ENCODE measurements at places on chromosomes 3 and 15.
A peak's percentile ranks its signal among the peaks of the same experiment; 100 is the strongest.

- no peak for DNase-seq
Measured at GRCh38 chr15:66164788-66165187, 88.8 kb downstream of the MEGF11 start.

GRCh38 chr3:188510366-188510765, 356.4 kb downstream of the LPP start:
- DNase-seq, result no peak

DNA sequence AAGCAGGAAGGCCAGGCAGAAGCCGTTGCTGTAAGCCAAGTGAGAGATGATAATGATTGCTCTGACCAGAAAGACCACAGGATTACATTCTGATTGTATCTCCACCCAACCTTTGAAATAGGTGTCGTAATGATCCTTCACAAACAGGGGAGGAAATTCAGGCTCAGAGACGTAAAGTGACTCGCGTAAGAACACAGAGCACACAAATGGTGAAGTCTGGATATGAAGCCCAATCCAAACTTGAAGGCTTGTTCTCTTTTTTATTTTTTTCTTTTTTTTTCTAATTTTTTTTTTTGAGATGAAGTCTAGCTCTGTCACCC, 25.3 kb upstream of the PIAS1 start:
- no peak for DNase-seq

GRCh38 chr3:73431183-73431900, 193.4 kb downstream of the PDZRN3 start:
- DNase-seq, result no peak

DNA sequence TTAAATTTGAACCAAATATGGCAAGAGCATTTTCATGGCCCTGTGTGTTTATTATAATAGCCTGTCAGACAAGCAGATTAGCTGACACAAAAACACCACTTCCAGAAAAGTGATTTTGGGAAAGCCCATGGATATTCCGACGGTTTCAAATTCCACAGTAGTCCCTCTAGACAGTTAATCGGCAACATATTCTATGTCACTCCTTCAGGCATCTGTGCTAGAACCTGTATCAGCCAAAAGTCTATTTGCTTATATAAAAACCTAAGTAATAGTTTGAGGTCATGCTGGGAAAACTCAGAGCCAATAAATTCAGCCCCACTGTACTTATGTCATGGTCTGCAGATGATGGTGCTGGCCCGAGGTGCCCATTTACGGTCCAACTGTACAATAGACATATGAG, 110.2 kb upstream of the ARHGEF26 start:
- no peak for DNase-seq

DNA sequence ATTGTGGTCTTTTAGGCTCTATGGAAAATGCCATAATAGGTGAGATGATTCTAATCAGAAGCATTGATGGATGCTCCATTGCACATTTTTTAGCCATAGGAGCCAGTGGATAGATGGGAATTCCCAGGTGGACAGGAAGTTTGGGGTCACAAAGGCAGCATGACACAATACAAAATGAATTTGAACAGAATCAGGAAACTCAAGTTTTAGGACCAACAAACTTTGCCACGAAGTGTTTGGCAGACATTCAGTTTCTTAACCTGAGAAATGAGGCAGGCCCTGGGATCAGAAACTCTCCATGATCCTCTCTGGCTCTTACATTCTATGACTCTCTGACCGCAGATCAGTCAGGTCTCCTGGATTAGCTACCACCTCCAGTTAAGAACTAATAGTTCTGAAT, 275.4 kb downstream of the TIGIT start:
- DNase-seq, result no peak

DNA sequence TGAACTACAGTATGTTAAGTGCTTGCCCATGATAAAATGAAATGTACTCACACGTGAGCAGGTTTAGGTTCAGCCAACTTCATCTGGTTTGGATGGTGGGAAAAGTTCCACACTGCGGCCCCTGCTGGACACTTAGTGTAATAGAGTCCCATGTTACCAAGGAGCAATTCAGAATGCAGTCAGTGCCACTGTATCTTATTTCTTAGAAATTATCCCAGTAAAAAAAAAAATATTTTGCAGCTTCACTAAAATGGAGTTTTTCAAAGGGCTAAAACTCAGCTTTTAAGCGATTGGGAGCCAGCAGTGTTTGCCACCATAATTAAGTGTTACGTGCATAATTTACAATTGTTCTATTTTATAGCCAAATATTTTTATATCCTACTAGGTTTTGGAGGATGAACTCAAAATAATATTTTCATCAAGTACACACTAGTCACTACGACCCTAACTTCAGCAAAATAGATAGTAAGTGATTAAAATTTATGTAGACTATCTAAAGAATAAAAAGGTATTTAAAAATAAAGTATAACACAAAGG, 371.7 kb upstream of the GBE1 start:
- peak; percentile 6 for DNase-seq

- DNase-seq, result no peak
Measured at GRCh38 chr3:72628065-72628464, 220.2 kb downstream of the SHQ1 start.

DNA sequence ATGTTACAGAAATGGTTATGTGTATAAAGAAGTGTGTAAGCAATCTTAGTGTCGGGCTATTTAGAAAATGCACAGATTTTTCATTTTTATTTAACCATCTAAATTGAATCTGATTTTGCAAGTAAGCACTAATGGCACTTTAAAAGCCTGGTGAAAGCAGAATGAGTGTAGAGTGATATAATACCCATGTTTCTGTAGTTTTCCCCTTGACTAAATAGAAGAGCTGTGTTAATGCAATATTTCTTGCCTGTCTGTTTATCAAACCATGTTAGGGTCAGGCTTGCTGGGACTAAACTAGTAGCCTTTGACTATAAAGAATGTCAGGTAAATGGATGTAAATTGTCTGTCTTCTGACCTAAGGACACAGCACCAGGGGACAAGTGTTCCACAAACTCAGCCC, 714.0 kb downstream of the CADM2 start:
- DNase-seq, result no peak

DNA sequence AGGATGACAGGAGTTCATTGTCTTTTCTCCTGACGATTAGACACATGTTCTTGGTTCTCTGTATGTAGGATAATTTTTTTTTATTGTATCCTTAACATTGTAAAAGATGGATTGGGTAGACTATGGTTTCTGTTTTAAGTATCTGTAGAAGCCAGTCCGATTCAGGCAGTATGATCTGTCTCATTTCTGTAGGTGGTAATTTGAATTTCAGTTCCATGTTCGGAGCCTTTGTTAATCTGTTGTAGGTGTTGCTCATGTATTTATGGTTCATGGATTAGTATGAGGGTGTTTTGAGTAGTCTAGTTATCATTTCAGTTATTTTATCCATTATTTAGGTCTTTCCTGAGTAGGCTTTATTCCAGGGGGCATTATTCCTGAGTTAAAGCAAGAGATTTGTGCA, 32.4 kb upstream of the MME start:
- DNase-seq, result no peak

- DNase-seq, result no peak
Measured at GRCh38 chr3:147189016-147189415, 217.3 kb downstream of the ZIC4 start.

- no peak for DNase-seq
Measured at GRCh38 chr3:179536256-179536655, 26.5 kb upstream of the ACTL6A start.

- no peak for DNase-seq
Measured at GRCh38 chr15:80076321-80077318, 17.1 kb downstream of the ZFAND6 start.

- no peak for DNase-seq
Measured at GRCh38 chr3:193040836-193041672, 123.4 kb upstream of the MB21D2 start.

- no peak for DNase-seq
Measured at GRCh38 chr15:31487811-31488436, 161.3 kb downstream of the KLF13 start.

DNA sequence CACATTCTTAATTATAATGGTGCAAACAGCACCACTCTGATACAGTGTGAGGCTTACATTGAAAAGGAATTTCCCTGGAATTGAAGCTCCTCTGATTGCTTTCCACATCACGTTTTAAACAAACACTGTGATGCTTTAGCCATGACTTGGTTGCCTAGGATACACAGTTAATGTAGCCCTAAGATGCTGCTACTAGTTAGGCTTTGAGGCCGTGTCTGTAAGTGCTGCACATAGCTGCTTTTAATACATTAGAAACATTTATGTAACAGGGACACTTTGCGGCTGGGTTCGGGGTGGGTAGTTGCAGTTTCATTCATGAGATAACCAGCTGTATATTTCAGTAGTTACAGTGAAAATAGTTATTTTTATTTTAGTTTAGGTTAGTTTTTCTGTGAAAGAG, 334.7 kb downstream of the NLGN1 start:
- no peak for DNase-seq

- DNase-seq, result no peak
Measured at GRCh38 chr15:68410466-68411342, 21.3 kb downstream of the ITGA11 start.

- no peak for DNase-seq
Measured at GRCh38 chr15:60464836-60465630, 13.9 kb downstream of the ICE2 start.

- DNase-seq, result no peak
Measured at GRCh38 chr15:57567891-57568290, 23.8 kb upstream of the MYZAP start.

GRCh38 chr3:54780336-54780735, 147.5 kb downstream of the LRTM1 start:
- DNase-seq, result no peak

DNA sequence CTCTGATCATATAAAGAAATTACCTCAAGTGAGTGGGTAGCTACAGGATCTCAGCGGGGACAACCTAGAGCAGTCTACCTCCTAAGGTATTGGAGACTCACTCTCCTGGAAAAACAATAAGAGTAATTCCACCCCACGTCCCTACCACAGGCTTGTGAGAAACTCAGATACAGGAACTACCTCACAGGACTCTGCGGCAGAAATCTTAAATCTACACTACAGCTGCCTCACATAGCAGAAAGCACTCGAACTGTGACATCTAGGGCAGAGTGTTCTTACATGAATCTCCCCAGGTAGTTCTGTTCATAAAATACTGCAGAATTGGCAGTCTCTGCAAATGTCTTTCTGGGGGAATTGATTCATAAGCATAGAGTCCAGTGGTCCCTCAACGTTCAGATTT, 382.9 kb upstream of the IL12A start:
- no peak for DNase-seq

- DNase-seq, result no peak
Measured at GRCh38 chr15:95086531-95087252, 855.3 kb downstream of the MCTP2 start.

DNA sequence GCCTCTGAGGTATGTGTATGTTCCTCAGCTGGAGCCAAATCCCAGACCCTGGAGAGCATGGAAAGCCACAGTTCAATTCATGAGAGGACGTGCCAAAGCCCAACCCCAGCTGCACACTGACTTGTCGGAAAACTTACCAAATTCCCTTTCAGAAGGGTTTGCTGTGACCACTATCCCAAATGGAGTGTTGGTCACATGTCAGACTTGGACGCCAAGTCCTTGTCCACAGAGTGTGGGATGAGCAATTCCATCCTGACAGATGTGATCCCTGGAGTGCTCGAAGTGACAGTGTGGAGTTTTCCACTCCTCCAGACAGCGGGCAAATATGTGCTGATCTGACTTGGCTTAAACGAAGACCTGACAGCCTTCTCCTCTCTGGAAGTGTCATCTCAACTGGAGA, 71.2 kb downstream of the RORA start:
- DNase-seq, result no peak

DNA sequence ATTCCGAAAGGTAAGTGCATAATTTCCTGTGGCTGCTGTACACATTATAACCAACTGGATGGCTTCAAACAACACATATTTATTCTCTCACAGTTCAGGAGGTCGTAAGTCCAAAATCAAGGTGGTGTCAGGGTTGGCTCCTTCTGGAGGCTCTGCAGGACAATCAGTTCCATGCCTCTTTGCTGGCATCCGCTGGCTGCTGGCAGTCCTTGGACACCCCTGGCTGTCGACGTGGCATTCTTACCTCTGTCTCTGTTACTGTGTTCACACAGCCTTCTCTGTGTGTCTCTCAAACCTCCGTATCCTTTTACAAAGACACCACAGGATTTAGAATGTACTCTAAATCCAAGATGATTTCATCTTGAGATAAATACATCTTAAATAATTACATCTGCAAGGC, 398.8 kb upstream of the ATP10A start:
- no peak for DNase-seq

- no peak for DNase-seq
Measured at GRCh38 chr15:69159805-69160140, 662 bp upstream of the GLCE start.

- no peak for DNase-seq
Measured at GRCh38 chr15:87045746-87046145, 966.1 kb downstream of the AGBL1 start.

GRCh38 chr3:121467085-121467484, 78.7 kb downstream of the POLQ start:
- DNase-seq, result no peak

DNA sequence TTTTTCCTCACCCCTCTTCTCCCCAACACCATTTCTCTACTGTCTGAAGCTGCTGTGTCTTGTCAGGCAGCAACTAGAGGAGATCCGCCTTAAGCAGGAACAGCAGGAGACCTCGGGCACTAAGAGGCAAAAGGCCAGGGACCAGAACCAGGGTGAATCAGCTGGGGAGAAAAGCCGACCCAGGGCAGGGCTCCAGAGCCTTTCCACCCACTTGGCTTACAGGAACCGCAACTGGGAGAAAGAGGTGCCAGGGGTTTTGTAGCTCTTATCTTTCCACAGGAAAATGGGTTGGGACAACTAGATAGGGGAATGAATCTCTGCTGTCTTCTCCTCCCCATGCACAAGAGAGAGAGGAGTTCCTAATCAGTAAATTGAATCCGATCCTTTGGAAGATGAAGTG, 3.0 kb upstream of the NGRN start:
- DNase-seq, result no peak

DNA sequence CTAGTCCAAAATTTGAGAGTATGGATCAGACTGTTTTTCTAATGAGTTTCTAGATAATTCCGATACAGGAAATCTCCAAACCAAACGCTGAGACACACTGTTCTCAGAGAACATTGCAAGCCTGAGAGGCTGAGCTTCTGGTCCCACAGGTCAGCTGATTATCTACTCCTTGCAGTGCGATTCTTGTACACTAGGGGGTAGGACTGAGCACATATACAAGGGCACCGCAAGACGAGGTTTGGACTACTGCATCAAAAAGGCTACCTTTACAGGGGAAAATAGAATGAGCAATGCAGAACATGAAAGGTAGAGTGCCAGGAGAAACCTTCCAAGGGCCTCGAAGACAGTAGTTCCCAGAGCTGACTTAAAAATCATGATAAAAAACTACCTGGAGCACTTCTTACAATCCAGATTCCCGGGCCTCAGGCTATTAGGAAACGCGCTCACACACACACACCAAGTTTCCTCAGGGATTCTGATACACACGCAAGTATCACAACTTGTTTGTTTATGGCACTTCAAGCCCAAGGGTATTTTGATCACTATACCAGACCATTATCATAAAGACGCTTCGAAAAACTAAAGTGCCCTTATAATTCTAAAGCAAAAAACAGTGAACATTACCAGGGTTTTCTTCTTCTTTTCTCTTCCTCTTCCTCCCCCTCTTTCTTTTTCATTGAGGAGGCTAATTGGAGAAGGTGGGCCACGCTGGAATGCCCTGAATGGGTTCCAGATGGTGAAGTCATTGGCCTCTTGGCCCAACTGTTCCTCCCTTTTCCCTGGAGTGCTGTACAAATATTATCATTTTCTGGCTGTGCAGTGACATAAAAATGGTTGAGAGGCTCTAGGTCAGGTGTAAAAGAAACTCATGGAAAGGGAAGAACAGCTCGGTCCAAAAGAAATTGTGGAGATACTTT, 61.8 kb downstream of the SLC12A8 start:
- DNase-seq, result peak; percentile 24

- DNase-seq, result no peak
Measured at GRCh38 chr3:33299395-33300081, 22.3 kb downstream of the FBXL2 start.

GRCh38 chr15:71005895-71006294, 109.4 kb upstream of the THSD4 start:
- no peak for DNase-seq
